ENCODE measurements at places on chromosomes 1 and 21. TPM values are rescaled to one million over a fixed set of nuclear protein-coding genes. Genes with fewer than 3 reads are reported as not detected.

Gene KCNH1
- total RNA-seq = not detected

Gene PROK1
- not detected for total RNA-seq

Gene PTBP2
- total RNA-seq = 18.6 TPM

Gene VSIG8
- total RNA-seq = not detected

Gene RNU1-2
- 4,195 TPM for total RNA-seq

Gene TGFB2
- 1.6 TPM for total RNA-seq

Gene TAF1A
- total RNA-seq = 15.2 TPM

Gene FAM229A
- total RNA-seq = 7.6 TPM

Gene TNFRSF18
- total RNA-seq = 37.5 TPM

Gene PDPN
- not detected for total RNA-seq

Gene WNT2B
- 1.4 TPM for total RNA-seq

Gene NFIA
- total RNA-seq = 0.13 TPM

Gene OR2T2
- total RNA-seq = 4.1 TPM

Gene SPRR1A
- total RNA-seq = not detected

Gene CDCA8
- 1.9 TPM for total RNA-seq

Gene HEYL
- not detected for total RNA-seq

Gene MEF2D
- total RNA-seq = 114 TPM

Gene SLC44A3
- not detected for total RNA-seq

Gene OR2T29
- 2.1 TPM for total RNA-seq

Gene PRDM2
- 183 TPM for total RNA-seq

Gene PIGM
- 4.5 TPM for total RNA-seq

Gene OR10J1
- total RNA-seq = not detected

Gene NUF2
- 1.2 TPM for total RNA-seq

Gene EXO1
- 2.3 TPM for total RNA-seq

Gene UBE2U
- not detected for total RNA-seq

Gene THRAP3
- 142 TPM for total RNA-seq

Gene LDLRAD1
- not detected for total RNA-seq

All from activated B cell treated with CpG ODN at 0.5 μM for 24 hours (primary cell).